Activated CD8-positive, alpha-beta memory T cell treated with anti-CD3 and anti-CD28 coated beads, Interleukin-2, amount 50 U/mL, for 48 hours (primary cell): ENCODE measurements at places on chromosomes 5 and 9.

DNA sequence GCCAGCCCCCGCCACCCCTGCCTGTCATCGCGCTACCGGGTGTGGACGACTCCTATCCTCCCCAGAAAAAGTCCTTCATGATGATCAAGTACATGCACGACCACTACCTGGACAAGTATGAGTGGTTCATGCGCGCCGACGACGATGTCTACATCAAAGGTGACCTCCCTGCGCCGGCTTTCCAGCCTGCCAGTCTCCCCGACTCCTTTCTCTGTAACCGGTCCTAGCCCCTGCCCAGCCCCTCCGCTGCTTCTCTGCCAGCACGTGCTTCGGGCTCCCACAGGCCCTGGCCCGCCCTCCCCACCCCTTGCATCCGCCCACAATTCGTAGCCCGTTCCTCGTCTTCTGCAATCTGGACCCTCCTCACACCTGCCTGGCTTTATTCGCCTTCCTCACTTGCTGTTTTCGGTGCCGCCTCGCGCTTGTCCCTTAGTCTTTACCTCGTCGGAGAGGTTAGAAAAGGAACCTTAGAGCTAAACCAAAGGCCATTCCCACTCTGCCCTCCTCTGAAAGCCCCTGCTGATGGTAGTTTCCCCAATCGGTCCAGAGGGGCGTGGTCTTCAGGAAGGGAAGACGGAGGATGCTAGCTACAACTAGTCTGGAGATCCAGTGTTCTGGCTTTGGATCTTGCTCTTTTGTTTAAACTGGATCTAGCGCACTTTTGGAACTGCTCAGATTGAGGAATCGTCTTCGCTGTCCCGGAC is 1.4 kb downstream of the CHSY3 start:
- DNase-seq, result peak; percentile 55

- DNase-seq, result no peak
These were observed 10.0 kb upstream of the HDHD3 start for GRCh38 chr9:113386571-113387393.

- DNase-seq, result no peak
These were observed 92.3 kb upstream of the MARCHF11 start for GRCh38 chr5:16271851-16272250.

- no peak for DNase-seq
These were observed 2123.7 kb upstream of the C9orf72 start for GRCh38 chr9:29697011-29697410.

DNA sequence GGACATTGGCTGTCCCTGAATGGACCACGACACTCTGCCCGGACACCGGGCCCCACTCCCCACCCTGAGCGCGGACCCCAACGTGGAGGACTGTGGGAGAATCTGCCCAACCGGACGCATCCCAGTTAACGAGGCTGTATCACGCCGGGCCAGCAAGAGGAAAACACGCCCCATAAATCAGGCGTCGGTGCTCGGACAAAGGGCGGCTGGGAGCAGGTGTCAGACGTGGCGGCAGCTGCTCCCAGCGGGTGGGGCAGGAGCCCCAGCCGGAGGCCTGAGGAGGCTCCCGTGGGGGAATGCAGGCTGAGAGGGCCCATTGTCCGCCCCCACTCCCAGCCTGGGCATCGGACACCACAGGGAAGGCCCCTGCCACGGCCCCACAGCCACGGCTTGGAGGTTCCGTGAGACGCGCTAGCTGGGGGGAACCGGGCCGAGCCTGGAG is 19.2 kb downstream of the NOTCH1 start:
- no peak for DNase-seq

DNA sequence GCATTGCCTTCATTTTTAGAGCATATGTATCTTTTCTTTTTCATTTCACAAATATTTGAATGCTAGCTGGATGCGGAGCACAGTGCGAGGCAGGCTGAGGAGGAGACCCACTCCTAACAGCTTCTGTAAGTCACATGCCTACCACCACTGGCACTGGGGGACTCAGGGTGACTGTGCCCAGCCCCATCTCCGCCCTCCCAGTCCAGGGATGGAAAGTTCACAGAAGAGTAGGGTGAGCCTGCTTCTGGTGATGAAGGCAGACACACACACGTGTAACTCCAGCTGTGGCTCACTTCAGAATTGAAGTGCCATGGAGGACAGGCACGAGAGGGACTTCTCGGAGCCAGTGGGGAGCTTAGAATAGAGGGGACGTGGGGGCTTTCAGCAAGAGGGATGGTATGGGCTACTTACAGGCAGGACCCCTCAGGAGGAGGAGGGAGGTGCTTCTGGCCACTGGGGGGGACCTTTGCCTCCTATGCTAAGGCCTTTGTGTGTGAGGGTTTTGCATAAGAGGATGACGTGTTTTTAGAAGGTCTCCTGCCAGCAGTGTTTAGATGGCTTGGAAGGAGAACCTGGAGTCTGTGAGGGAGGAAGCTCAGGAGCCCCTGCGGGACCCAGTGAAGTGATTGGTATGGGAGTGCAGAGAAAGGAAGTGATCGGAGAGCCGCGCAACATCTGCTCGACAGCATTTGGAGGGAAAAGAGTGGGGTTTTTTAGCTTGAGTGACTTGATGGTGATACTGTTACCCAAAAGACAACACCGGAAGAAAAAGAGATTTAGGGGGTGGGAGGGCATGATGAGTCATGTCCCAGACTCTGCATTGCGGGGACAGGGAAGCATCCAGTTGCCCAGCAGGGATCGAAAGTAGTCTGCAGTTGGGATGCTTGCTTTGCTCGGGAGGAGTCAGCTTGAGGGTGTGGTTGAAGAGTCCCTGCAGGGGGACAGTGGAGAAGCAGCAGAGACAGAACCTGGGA is 163.5 kb upstream of the OTULINL start:
- DNase-seq, result no peak

DNA sequence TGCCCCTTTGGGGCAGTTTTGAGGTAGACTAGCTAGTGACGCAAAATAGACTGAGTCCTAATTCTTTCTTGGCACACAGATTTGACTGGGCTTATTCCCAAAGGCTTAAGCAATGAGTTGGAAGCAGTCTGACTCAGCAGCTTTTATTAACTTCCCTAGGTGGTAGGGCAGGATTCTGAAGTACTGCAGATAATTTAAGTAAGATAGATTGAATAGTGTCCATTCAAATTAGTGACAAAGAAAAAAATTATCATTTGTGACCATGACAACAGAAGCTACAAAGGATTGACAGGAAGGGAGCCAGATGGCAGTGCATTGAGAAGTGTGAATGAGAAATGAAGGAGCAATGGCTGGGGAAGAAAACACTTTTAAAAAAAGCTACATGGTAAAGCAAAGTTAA is 649.4 kb downstream of the CDH9 start:
- DNase-seq, result no peak

- no peak for DNase-seq
These were observed 201.3 kb downstream of the HSPA4 start for GRCh38 chr5:133253070-133253469.

DNA sequence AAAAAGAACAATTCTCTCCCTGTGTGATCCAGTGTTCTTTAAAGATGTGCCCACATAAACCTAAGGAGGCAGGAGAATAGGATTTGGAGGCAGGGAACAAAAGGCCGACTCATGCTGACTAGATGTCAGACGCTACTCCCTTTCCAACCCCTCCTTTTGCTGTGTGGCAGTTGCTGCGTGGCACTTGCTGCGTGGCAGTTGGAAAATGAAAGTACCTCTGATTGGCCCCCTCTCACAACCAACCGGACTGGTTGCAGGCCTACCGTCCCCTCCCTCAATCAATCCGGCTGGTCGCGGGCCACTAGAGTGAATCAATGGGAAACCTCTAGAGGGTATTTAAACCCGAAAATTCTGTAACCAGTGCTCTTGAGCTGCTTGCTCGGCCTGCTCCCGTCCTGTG is 551.0 kb downstream of the KIF4B start:
- no peak for DNase-seq

- DNase-seq, result no peak
These were observed 37.8 kb downstream of the ASTN2 start for GRCh38 chr9:117377046-117377445.

DNA sequence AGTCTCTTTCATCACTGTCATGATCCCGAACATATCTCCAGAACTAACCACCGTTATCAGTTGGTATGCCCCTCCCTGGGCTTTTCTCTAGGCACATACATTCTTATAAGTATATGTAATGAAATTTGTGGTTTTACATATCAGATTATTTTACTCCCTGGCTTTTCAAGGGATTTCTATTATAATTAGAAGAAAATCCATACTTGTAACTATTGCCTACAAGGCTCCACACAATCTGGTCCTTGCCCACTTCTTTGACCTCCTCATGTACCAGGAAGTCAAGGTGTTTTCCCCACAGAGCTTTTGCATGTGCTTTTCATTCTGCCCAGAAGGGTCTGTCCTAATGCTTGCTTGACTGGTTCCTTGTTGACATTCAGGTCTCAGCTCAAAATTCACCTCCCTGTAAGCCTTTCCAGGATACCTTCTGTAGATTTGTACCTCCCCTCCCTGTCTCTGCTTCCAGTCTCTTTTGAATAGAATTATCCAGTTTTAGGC is 33.6 kb upstream of the HSD17B4 start:
- DNase-seq, result no peak

- DNase-seq, result no peak
These were observed 22.2 kb upstream of the MCCC2 start for GRCh38 chr5:71564895-71565294.

- DNase-seq, result no peak
These were observed 68.2 kb downstream of the CDC14B start for GRCh38 chr9:96551403-96551802.

- no peak for DNase-seq
These were observed 48.4 kb upstream of the EPB41L4B start for GRCh38 chr9:109369285-109369684.

DNA sequence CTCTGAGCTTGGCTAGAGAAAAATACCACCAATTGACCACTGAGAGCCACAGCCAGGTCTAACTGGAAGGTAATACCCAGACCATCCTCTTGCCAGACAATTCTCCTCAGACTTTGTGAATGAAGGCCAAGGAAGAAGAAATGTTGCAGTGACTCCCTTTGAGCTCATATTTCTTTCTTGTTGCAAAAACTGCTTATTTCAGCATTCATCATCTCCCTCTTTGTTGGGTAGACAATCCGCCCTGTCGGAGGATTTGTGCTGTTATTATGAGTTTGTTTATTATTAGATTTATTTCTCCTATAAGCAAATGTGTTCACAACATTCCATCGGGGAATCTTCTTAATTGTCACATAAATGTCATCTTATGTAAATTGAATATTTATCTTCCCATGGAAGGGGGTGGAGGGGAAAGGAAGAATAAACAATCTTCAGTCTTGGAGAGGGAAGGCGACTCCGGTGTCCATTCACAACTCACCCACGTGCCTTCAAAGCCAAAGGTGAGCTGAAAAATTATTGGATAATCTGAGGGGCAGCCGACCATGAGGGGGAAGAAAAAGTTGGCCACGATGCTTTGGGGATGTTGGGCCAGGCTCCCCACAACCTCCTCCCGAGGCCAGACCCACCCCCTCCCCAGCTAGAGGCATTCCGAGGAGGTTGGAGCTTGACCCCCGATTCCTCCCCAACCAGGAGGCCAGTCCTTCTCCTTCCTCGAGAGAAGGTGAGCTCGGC is 1.8 kb upstream of the JADE2 start:
- DNase-seq, result no peak

DNA sequence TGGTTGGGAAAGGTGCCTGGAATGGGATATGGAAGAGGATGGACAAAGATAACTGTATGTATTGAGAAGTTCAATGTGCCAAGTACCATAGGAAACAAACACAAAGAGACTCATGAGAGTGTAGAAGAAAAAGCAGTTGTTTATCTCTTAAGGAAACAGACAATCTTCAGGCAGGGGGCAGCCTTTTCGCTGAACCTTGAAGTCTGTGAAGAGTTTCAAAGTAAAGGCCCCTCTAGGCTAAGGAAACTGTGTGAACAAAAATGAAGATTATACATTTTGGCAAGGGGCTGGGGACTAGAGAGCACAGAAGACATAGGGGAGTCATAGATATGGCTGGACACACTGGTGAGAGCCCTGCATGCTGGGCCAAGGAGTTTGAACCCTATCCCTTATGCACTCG is 27.5 kb upstream of the FRMPD1 start:
- no peak for DNase-seq

GRCh38 chr5:87850843-87851242 is 417.8 kb downstream of the TMEM161B start:
- no peak for DNase-seq

GRCh38 chr5:142408536-142408935 is 83.7 kb upstream of the SPRY4 start:
- DNase-seq, result no peak

GRCh38 chr5:72848474-72849428 is 32.3 kb downstream of the TNPO1 start:
- peak; percentile 77 for DNase-seq

DNA sequence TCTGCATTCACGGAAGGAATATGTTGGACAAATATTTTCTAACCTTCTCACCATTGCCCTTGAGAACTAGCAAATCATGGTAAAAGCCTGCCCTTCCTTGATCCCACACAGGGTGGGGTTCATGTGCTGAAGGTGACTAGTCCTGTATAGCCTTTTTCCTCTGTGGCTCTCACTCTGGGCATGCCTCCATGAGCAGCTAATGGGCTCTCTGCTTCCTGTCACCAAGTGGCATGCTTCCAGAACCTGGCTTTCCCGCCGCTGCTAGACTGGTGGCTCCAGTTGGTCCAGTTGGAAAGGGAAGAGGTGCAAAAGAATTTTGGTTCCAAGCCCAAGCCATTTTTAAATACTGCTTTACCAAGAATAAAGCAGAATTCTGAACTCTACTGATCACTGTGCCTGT is 35.5 kb downstream of the FBXO10 start:
- no peak for DNase-seq

DNA sequence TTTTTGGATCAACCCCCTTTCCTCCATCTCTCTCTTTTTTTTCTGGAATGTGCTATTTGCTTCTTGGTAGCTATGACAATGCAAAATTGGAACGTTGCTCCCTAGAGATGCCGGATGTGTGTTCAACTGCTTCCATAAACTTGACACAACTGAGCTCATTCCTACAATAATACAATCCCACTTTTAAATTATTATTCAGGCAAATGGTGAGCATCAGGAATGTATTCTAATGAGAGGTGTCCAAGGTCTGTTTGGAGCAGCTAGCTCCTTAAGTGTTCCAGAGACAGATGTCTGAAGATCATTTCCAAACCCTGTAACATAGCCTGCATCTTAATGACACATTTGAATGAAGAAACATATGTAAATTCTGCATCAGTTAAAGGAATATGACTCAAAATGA is 518.4 kb downstream of the TAF11L14 start:
- DNase-seq, result no peak

DNA sequence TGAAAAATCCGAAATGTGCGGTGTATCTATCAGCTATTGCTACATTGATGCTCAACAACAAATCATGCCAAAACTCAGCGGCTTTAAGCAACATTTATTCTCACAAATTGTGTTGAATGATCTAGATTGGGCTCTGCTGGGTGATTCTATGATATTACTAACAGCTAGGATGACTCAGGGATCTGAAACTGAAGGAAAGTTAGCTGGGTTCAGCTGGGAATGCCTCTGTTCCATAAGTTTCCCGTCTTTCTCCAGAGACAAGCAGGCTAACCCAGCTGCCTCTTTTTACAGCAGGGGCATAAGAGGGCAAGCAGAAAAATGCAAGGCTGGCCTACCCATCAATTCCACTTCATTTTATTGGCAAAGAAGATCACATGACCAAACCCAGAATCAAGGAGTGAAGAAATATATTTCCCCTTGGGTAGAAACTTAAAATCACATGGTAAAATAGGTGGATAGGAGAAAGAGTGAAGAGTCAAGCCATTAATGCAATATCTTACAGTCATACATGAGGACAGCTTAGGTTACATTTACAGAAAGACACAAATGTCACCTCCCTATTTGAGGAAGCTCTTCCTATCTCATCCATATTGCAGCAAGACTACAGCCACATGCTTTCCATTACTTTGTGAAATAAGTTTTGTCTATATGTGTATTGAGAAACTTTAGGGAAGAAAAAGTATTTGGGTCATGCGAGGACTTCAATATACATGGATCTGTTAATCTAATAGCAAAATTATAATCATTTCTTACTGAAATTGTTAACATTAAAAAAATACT is 30.8 kb downstream of the IL7R start:
- no peak for DNase-seq
